ENCODE measurements at places on chromosomes 3 and 15. TPM values are rescaled to one million over a fixed set of nuclear protein-coding genes. Genes with fewer than 3 reads are reported as not detected.

The HRG gene
- not detected for total RNA-seq

The RAB11A gene
- 120 TPM for total RNA-seq

The AGTR1 gene
- total RNA-seq: 18.5 TPM

The ZNF80 gene
- not detected for total RNA-seq

The PARP14 gene
- 25.0 TPM for total RNA-seq

The AADACL2 gene
- total RNA-seq: not detected

The PLXNA1 gene
- total RNA-seq: 22.4 TPM

The INSYN1 gene
- total RNA-seq: 30.2 TPM

The USP4 gene
- total RNA-seq: 15.8 TPM

The PPP1R14D gene
- not detected for total RNA-seq
